ENCODE measurements at places on chromosomes 2 and 18. TPM values are rescaled to one million over a fixed set of nuclear protein-coding genes. Genes with fewer than 3 reads are reported as not detected.

GRCh38 chr2:126449677-126450076 lies 206.3 kb upstream of the GYPC start:
- no peak for DNase-seq

- DNase-seq, result peak; percentile 48
Observed at GRCh38 chr2:70988726-70989648, 5.7 kb downstream of the TEX261 start.

GRCh38 chr2:170332676-170333402 lies 154.9 kb downstream of the MYO3B start:
- DNase-seq, result no peak

STARD6 gene
- not detected for total RNA-seq

DNA sequence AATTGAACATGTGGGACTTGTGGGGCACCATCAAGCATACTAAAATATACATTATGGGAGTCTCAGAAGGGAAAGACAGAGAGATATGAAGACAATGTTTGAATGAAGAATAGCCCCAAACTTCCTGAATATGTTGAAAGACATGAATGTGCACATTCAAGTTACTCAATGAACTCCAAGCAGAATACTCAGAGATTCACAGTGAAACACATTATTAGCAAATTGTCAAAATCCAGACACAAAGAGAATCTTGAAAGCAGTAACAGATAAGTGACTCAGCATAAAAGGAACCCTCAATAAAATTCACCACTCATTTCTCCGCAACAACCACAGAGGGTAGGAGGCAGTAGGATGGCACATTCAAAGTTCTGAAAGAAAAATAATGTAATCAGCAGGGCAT lies 8.8 kb downstream of the C2orf92 start:
- DNase-seq, result no peak

CMPK2 gene
- 6.4 TPM for total RNA-seq

VWA3B gene
- total RNA-seq, result not detected

DNA sequence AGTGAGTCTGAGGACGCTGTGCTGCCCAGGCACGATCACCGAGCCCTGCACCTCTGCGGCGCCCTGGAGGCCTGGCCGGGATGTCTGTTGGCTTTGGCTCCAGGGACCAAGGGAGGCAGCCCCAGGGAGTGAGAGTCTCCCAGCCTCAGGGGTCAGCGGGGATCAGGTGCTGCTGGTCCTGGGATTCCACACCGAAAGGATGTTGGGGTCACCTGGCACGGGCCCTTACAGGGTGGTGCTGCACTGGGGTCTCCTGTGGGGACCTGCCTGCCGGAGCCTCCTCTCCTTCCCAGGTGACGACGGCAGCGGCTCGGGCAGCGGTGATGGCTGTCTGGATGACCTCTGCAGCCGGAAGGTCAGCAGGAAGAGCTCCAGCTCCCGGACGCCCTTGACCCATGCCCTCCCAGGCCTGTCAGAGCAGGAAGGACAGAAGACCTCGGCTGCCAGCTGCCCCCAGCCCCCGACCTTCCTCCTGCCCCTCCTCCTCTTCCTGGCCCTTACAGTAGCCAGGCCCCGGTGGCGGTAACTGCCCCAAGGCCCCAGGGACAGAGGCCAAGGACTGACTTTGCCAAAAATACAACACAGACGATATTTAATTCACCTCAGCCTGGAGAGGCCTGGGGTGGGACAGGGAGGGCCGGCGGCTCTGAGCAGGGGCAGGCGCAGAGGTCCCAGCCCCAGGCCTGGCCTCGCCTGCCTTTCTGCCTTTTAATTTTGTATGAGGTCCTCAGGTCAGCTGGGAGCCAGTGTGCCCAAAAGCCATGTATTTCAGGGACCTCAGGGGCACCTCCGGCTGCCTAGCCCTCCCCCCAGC lies 30.5 kb downstream of the GPC1 start:
- peak; percentile 48 for DNase-seq

DNA sequence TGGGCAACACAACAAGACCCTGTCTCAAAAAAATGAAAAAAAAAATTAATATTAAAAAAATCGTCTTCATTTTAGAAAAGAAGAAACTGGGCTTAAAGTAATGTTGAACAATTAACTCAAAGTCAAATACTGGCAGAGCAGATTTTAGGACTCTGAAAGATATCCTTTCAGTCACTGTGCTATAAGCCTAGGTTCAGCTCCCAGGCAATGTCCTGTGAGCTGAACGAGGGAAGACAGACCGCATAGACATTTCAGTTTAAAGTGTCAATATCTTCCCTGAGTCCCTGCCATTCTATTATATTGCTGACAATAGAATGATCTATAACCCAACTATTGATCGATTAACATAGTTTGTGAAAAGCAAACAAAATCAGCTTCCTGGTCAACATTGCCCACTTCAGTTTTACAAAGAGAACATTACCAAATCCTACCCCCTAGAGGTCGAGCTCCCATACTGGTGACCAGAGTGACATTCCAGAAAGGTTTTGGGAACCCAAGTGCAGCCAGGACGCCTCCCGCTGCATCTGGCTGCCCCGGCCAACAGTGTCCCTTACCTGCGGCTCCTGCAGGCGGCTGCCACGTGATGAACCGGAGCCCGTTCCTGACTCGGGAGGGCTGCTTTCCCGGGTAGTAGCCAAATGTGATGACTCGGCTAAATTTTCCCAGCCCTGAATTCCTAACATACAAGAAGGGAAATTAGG lies 639 bp downstream of the MRO start:
- DNase-seq, result peak; percentile 67

DNA sequence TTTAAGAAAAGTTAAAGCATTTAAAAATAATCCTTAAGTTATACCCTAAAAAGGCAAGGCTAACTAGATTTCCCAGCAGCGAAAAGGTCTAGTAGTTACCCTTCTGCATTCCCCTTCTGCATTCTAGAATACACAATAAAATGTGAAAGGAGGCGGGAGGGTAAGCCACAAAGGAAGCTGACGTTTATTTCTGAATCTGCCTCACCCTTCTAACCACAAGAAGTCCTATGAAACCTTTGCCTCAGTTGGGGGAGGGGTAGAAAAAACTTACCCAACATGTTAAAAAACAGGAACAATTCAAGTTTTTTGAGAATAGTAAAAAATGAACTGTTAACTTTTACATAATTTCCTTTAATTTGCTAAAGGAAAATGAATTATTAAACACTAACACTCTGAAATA lies 11.3 kb downstream of the STK17B start:
- no peak for DNase-seq

SCN3A gene
- 2.0 TPM for total RNA-seq

GRCh38 chr18:12314591-12315305 lies 6.7 kb downstream of the TUBB6 start:
- no peak for DNase-seq

SDC1 gene
- 1.5 TPM for total RNA-seq

- no peak for DNase-seq
Observed at GRCh38 chr2:140186313-140186712, 1406.1 kb upstream of the NXPH2 start.

GRCh38 chr18:33540392-33540791 lies 37.6 kb upstream of the ASXL3 start:
- no peak for DNase-seq

HOXD12 gene
- 1.8 TPM for total RNA-seq

KCNE4 gene
- total RNA-seq, result 18.7 TPM

GRCh38 chr2:153606623-153607022 lies 128.1 kb upstream of the RPRM start:
- DNase-seq, result no peak

DNA sequence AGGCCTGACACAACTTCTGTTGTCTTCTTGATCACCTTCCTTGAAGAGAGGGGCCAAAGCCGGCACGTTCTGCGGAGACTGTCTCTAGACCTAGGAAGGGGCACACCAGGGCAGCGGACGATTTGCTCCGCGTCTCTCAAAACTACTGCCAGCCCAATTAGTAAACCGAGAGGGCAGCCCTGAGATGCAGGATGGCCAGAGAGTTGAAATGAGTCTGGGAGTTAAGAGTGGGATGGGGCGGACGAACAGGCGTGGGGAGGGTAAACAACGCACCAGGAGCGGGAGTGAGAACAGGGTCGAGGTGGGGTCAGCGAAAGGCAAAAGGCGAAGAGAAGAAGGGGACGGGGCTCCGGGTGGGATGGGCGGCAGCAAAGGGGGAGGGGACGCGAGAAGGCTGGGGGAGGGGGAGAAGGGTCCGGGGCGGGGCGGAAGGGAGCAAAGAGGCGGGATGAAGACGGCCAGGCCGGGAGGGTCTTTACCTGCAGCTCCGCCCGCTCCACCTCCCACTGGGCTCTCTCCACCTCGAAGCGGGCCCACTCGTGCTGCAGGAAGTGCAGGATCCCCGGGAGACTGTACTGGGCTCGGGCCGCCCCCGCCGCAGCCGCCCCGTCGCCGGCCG lies 476 bp downstream of the STRN start:
- no peak for DNase-seq

DNA sequence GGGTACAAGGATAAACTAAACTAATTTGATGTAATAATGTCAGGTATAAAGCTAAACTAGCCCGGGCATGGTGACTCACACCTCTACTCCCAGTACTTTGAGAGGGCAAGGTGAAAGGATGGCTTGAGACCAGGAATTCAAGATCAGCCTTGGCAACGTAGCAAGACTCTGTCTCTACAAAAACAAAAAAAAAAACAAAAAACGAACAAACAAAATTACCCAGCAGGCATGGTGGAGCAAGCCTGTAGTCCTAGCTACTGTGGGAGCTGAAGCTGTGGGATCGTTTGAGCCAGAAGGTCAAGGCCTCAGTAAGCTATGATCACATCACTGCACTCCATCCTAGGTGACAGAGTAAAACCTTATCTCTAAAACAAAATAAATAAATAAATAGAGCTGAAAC lies 131.8 kb upstream of the KYNU start:
- no peak for DNase-seq

GCKR gene
- 1.1 TPM for total RNA-seq

- no peak for DNase-seq
Observed at GRCh38 chr18:63001861-63002260, 286.5 kb downstream of the PHLPP1 start.
